Stimulated activated CD4-positive, alpha-beta T cell treated with anti-CD3 and anti-CD28 coated beads, Interleukin-12 subunit alpha, Interleukin-12 subunit beta, amount 100 ng/mL, for 4 hours (primary cell): ENCODE measurements at places on chromosomes 2 and 18.

- DNase-seq, result no peak
Measured at GRCh38 chr2:157497638-157498314, 53.9 kb upstream of the CYTIP start.

DNA sequence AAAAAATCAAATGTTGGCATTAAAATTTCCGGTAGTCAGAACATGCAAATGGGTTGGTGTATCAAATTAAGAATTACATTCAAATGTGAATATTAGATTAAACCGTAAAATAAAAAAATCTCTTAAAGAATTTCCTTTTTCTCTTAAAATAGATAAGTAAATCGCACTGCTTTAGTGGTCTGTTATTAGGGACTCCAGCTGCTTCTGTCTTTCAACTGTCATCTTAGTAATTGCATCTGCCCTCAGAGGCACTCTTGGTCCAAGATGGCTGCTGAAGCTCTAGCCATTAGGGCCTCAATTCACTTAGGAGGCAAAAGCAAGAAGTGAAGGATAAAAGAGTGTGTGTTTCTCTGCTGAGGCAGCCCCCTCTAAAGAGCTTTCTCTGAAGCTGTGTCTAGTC is 132.4 kb downstream of the MGAT5 start:
- DNase-seq, result no peak

DNA sequence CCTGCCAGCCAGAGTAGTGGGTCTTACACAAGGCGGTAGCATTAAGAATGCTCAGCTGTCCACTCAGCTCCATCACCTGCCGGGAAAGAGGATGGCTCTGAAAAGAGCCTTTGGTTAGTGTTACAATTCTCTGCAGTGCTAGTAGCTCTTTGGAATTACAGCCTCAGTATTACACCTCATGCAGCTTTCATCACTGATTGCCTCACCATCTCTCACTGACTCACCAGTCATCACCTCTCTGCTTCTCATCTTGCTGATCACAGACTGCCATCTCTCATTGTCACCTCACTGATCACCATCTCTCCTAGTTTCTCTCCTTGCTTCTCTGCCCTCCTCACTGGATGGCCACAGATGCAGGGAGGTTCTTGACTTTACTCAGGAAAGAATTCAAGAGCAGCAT is 573.5 kb upstream of the SETBP1 start:
- no peak for DNase-seq

DNA sequence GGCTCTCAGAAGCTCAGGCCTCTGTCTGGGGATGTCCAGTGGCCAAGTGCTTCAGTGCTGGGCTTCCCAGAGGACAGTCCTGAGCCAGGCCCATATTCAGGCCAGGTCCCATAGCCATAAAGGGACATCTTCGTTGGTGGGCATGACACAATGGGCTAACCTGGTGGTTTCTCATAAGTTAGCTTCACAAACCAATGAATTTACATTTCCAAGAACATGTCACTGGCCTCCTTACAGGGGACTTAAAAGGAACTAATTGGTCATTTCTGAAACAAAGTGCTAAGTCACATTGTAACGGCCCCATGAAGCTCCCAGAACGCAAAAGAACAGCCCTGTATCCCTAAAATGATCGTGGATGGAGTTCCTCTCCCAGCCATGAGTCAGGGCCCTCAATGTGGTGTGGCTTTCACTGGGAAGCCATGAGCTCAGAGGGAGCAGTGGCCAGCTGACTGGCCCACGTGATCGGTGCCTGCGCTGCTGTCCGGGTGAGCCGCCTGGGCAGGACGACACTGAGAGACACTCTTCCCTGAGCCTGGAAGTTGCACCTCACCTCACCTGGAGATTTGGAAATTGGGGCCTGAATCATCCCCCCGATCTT is 163.7 kb upstream of the APCDD1 start:
- DNase-seq, result no peak

- no peak for DNase-seq
Measured at GRCh38 chr2:69159986-69160385, 147.0 kb downstream of the ANTXR1 start.

DNA sequence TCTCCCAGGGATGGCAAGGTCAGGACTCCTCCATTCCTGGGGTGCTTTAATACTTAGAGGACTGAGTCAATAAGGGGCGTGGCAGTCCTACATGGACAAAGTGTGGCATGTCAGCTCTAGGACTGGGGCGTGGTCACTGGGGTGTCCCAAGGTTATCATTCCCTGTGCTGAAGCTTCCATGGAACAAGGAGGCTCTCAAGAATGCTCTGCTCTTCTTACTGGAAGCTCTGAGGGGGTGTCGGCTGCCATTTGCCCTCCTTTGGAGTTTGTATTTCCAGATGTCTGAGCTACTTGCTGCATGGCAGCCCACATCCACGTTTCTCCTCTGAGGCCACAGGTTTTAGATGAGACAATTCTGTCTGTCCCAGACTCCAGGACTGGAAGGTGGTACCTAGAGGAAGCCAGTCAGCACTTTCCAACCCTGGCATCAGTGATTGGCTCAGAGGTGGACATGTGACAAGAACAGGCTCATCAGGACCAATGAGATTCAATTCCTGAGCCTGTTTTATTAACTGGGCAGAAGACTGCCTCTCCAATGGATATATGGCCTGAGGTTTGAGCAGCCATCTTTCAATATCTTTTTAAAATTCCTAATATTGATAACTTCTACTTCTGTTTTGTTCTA is 128.9 kb upstream of the ARL4C start:
- no peak for DNase-seq

- no peak for DNase-seq
Measured at GRCh38 chr2:224716201-224716600, at the start of gene CCDC195. Gene CCDC195, minus strand, starts transcription at chr2:224716365. Its CDS starts 0 bp downstream, at chr2:224716365.
